ENCODE measurements at places on chromosomes 2 and 18. TPM values are rescaled to one million over a fixed set of nuclear protein-coding genes. Genes with fewer than 3 reads are reported as not detected.

Gene ARHGAP28
- 23.7 TPM for polyA plus RNA-seq

Gene ADCYAP1
- 0.09 TPM for polyA plus RNA-seq

Gene ANKRD30BL
- 0.08 TPM for polyA plus RNA-seq

Gene MC2R
- polyA plus RNA-seq = 0.23 TPM

Gene IGFBP2
- polyA plus RNA-seq = 146 TPM

Measured in hindlimb muscle (tissue), 1 donor.